ENCODE measurements at places on chromosomes 11 and 22.
A peak's percentile ranks its signal among the peaks of the same experiment; 100 is the strongest.

DNA sequence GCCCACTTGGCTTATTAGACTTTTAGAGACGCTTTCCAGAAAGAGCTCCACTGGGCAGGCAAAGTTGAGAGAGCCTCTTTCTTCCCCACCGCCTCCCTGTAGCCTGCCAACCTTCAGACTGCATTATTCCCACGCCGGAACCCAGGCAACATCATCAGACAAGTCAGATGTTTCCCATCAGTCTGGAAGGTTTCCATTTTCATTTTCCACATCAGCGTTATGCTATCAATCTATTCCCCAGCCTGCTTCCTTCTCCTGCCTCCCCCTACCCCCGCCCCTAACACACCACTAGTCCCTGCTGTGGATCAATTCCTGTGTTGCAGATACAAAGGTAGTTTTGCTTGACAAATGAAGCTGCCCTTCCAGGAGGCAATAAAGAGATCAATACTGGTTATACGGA, 184.8 kb downstream of the DSCAML1 start:
- peaks cover 2% of the 10 kb centered on the region for H3K27me3 ChIP-seq
- peaks cover 19% of the 10 kb centered on the region for H3K4me1 ChIP-seq
- no peak overlapping the region for H3K27ac ChIP-seq
- DNase-seq = no peak
- no peaks in the 10 kb centered on the region for H3K36me3 ChIP-seq

- H3K27ac ChIP-seq = no peak overlapping the region
- H3K36me3 ChIP-seq = peaks cover 1% of the 10 kb centered on the region
- no peak for DNase-seq
- no peak overlapping the region for H3K4me3 ChIP-seq
- peaks cover 2% of the 10 kb centered on the region for H3K27me3 ChIP-seq
Observed at GRCh38 chr22:35209203-35209602, 48.1 kb upstream of the HMGXB4 start.

DNA sequence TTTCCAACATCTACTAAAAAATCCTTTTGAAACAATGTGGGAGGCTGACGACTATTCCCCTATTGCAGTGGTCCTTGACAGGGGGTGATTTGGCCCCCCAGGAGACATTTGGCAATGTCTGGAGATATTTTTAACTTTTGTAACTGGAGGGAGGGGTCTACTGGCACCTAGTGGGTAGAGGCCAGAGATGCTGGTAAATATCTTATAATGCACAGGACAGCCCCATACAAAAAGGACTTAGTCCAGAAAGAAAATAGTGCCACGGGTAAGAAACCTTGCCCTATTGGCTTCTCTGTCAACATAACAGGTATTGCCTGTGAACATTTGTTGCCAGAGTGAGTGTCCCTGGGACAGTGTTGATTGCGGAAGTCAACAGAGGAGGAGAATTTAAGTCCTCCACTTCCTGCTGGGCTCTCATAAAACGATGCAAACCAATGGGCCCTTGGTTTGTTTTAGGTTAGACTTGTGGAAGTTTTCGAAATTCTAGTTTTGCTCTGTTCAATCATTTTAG, 101.6 kb downstream of the MAML2 start:
- no peaks in the 10 kb centered on the region for H3K36me3 ChIP-seq
- H3K27me3 ChIP-seq = no peaks in the 10 kb centered on the region
- no peak for DNase-seq
- no peak overlapping the region for H3K27ac ChIP-seq

- H3K36me3 ChIP-seq = no peaks in the 10 kb centered on the region
- no peak overlapping the region for H3K27ac ChIP-seq
- H3K4me1 ChIP-seq = peaks cover 8% of the 10 kb centered on the region
- H3K27me3 ChIP-seq = no peaks in the 10 kb centered on the region
- no peak overlapping the region for H3K4me3 ChIP-seq
Observed at GRCh38 chr22:46622081-46622521, 1.9 kb downstream of the GRAMD4 start.

GRCh38 chr22:24485608-24486007, 9.5 kb upstream of the UPB1 start:
- H3K36me3 ChIP-seq = peaks cover 3% of the 10 kb centered on the region
- peaks cover 33% of the 10 kb centered on the region for H3K4me1 ChIP-seq
- H3K4me3 ChIP-seq = no peak overlapping the region

- H3K27ac ChIP-seq = no peak overlapping the region
- no peak for DNase-seq
- no peak overlapping the region for H3K4me3 ChIP-seq
- peaks cover 9% of the 10 kb centered on the region for H3K27me3 ChIP-seq
- H3K4me1 ChIP-seq = peaks cover 22% of the 10 kb centered on the region
- no peaks in the 10 kb centered on the region for H3K36me3 ChIP-seq
Observed at GRCh38 chr11:13465909-13466371, 2.9 kb upstream of the BTBD10 start.

DNA sequence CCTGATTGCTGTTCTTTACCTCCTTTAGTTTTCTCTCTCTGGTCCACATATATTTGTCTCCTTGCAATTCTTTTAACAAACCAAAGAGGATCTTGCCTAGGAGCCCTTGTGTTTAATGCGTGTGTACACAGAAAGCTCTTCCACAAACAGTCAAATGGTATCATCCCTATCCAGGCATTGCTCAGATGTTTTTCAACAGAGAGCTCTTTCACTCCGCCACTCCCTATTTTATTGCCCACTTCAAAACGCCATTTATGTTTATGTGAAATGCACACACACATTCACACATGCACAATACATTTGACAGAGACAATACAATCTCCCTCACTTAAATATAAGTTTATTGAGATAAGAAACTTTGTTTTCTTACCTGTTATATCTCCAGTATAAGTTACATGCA, 4.7 kb downstream of the OR5AP2 start:
- DNase-seq = no peak
- no peaks in the 10 kb centered on the region for H3K36me3 ChIP-seq
- H3K4me1 ChIP-seq = no peaks in the 10 kb centered on the region
- H3K27ac ChIP-seq = no peak overlapping the region
- H3K27me3 ChIP-seq = no peaks in the 10 kb centered on the region

DNA sequence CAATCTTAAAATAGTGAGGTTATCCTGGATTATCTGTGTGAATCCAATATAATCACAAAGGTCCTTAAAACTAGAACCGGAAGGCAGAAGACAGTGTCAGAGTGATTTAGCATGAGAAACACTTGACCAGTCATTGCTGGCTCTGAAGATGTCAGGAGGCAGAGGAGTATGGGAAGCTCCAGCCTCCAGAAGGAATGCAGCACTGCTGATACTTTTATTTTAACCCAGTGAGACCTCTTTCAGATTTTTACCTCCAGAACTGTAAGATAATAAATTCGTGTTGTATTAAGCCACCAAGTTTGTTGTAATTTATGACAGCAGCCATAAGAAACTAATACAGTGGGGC, 134.4 kb upstream of the ZC3H12C start:
- H3K4me1 ChIP-seq = peaks cover 12% of the 10 kb centered on the region
- DNase-seq = no peak
- peaks cover 27% of the 10 kb centered on the region for H3K27me3 ChIP-seq
- H3K4me3 ChIP-seq = no peak overlapping the region
- no peak overlapping the region for H3K27ac ChIP-seq

DNA sequence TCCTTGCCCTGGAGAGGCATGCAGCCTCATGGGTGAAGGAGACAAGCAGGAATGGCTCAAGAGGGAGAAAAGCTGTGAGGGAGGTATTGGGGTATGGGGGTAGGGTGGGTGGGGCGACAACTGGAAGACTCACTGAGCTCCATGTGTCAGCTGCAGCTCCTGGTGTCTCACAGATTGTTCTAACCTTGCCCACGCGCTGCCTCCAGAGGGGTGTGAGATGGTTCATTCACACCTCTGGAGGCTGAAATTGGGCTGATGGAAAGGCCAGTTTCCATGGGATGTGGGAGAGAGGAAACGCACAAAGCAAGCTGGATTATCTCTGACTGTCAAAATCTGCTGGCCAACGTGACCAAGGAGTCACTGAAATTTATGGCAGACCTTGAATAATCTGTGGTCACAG, 400.4 kb upstream of the NARS2 start:
- H3K27ac ChIP-seq = no peak overlapping the region
- no peak overlapping the region for H3K4me3 ChIP-seq
- H3K27me3 ChIP-seq = no peaks in the 10 kb centered on the region
- DNase-seq = no peak

GRCh38 chr11:21110415-21110814, 441.0 kb downstream of the NELL1 start:
- no peaks in the 10 kb centered on the region for H3K36me3 ChIP-seq
- H3K4me3 ChIP-seq = no peak overlapping the region
- no peak for DNase-seq
- no peaks in the 10 kb centered on the region for H3K4me1 ChIP-seq
- no peaks in the 10 kb centered on the region for H3K27me3 ChIP-seq

DNA sequence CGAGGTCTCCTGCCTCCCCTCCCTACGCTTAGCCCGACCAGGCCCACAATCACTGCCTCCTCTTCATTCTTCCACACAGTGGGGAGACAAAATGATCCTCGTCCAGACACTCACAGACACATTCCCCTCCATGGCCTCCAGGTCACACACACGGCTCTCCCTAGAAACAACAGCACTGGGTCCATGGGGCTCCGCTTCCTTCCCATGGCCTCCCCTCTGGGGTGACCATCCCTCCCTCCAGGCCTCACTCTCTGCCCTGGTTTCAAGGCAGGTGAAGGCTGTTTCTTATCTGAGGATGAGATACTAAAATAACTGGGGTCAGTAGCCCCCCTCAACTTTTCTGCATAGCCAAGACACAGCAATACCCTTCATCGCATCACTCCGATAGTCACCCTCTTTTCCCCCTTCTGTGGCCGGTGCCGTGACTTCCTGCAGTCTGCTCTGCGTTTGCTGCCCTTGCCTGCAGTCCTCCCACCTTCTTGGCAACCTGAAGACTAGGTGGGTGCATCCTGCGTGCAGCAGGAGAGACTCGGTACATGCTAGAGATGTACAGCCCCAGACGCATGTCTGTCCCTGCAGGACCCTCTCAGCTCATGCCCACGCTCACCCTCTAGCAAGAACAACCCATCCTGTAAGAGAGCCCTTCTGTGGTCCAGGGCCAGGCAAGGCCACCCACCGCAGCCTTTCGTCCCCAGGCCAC, 55.8 kb downstream of the CD6 start:
- H3K27me3 ChIP-seq = no peaks in the 10 kb centered on the region
- DNase-seq = peak; percentile 65
- H3K4me3 ChIP-seq = peak overlapping the region; percentile 57
- peak overlapping the region; percentile 84 for H3K27ac ChIP-seq
- peaks cover 72% of the 10 kb centered on the region for H3K4me1 ChIP-seq

DNA sequence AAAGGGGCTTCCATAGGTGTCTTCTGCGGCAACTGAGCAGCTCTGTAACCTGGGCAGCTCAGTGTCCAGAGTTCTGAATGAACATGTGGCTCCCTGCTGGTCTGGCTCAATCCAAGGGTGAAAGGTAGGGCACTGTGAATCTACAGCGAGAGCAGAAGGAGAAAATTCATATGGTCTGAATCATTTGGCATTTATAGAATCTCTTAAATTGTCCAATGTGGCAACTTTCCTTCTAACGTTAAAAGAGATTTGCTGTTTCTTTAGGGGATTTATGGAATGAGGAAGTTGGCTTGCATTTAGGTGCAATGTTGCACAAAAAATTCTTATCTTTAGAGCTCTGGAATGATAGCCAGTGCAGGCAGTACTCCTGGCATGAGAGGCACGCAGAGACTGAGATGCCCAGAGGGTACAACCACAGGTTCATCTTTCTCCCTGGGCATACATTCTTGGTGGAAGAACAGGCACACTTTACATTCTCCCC, 17.0 kb downstream of the ATXN10 start:
- no peaks in the 10 kb centered on the region for H3K4me1 ChIP-seq
- no peak overlapping the region for H3K27ac ChIP-seq
- peaks cover 18% of the 10 kb centered on the region for H3K36me3 ChIP-seq

GRCh38 chr11:82823647-82824619, 76.3 kb downstream of the PRCP start:
- no peaks in the 10 kb centered on the region for H3K36me3 ChIP-seq
- no peak overlapping the region for H3K27ac ChIP-seq
- H3K27me3 ChIP-seq = no peaks in the 10 kb centered on the region
- no peak for DNase-seq

DNA sequence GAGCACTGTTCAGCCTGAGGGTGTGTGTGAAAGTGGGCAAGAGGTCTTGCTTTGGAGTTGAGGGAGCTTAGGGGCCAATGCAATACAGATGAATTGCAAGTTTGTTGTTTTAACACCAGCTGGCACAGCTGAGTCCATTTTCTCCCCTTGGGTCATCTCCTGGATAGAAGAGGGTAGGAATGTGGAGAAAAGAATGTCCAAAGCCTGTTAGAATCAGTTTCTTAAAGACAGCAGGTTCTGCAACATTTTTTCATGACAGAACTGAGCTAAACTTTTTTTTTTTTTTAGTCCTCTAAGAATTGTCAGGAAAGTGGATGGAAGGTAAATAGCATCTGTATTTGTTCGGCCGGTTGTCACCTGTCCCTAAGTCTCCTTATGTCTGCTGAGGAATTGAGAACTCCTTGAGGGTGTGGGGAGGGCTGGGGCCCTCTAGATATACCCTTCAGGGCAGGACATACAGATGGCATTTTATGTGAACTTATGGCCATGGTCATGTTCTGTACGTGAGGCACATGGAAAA, 211.1 kb upstream of the CADM1 start:
- H3K4me3 ChIP-seq = no peak overlapping the region
- H3K27me3 ChIP-seq = no peaks in the 10 kb centered on the region
- H3K4me1 ChIP-seq = no peaks in the 10 kb centered on the region
- no peak overlapping the region for H3K27ac ChIP-seq

GRCh38 chr22:29315286-29316140, at the start of gene RASL10A:
TSS of gene RASL10A (minus strand) at chr22:29315697. CDS start at chr22:29315246, 451 bp downstream.
- H3K27ac ChIP-seq = no peak within 1 kb of the TSS
- DNase-seq = no peak
- peaks cover 49% of the 10 kb centered on the region for H3K27me3 ChIP-seq
- no peaks in the 10 kb centered on the region for H3K36me3 ChIP-seq

GRCh38 chr11:72001285-72001684, 2.6 kb downstream of the IL18BP start:
- peaks cover 19% of the 10 kb centered on the region for H3K4me1 ChIP-seq
- DNase-seq = no peak
- no peaks in the 10 kb centered on the region for H3K27me3 ChIP-seq
- H3K27ac ChIP-seq = no peak overlapping the region

DNA sequence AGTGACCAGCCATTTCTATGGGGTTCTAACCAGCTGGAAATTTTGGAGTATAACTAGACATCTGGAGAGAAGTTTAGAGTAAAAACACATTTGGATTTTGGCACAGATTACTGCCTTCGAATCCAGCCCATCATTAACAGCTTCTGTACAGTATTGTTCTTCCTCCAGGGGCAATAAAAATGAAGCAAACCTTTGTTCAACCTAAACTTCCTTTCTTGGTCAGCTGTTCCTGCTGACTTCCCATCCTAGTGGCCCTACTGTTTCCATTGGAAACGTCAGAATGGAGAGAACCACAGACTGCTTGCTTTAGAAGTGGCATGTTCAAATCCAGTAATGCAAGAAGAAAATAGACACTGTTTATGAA, 203.7 kb upstream of the MTMR2 start:
- H3K27me3 ChIP-seq = no peaks in the 10 kb centered on the region
- DNase-seq = no peak
- H3K4me3 ChIP-seq = no peak overlapping the region
- H3K27ac ChIP-seq = no peak overlapping the region

- H3K27me3 ChIP-seq = peaks cover 17% of the 10 kb centered on the region
- H3K4me1 ChIP-seq = peaks cover 14% of the 10 kb centered on the region
- no peak overlapping the region for H3K4me3 ChIP-seq
- H3K36me3 ChIP-seq = no peaks in the 10 kb centered on the region
- DNase-seq = no peak
- H3K27ac ChIP-seq = no peak overlapping the region
Observed at GRCh38 chr11:124748481-124749343, 3.3 kb downstream of the VSIG2 start.
